ENCODE measurements at places on chromosomes 13 and 19.

GRCh38 chr19:4365791-4366665 lies 22.7 kb downstream of the MPND start:
- ATAC-seq: no peak

GRCh38 chr13:57724486-57725272 lies 93.1 kb downstream of the PCDH17 start:
- no peak for ATAC-seq

DNA sequence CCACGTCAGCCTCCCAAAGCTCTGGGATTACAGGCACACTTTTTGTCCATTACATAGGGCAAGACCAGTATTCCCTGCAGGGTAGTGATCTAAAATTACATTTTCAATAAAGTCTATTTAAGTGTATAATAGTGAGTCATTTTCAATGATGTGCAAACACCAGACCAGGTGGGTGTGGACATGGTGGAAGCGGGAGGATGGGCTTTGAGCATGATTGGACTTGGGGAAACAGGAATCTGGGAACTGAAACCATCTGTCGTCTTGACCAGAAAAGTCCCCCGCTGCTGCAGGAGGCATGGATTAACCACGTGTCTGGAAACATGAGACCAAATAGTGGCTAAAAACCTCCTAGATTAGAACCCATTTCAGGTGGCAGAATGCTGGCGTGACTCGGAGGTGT lies 4.9 kb downstream of the FXYD3 start:
- ATAC-seq: no peak

DNA sequence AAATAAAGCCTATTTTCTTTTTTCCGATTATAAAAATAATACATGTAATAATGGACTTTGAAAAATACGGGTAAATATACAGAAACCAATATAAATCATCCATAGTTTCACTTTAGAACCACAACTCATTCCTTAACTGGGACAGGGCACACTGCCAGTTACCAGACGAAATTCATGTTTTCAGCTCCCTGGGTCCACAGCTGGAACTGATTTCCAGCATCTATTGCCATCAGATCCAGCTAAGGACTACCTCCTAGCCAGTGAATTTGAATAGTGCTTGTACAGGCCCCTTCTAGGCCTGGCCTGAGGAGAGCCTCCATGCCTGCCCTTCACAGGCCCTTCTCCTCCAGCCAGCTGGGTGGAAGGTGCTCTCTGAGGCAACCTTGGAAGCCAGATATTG lies 30.0 kb upstream of the ATP12A start:
- ATAC-seq: no peak

DNA sequence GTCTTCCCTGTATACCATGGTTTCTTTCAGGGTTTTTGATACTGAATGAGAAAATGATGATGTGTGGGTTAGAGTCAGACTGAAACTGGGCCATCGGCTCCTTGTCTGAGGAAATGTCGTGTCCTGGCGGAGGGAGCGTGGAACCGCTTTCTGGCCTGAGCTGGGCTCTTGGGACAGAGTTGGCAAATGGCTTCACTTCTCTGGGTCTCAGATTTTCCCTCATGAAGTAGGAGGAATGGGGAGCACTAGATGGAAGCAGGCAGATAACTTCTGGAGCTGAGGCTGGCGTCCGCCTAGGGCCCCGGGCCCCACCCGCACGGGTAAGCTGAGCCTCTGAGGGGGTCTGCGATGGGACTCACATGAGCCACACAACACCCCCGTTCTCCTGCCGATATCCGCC lies 133.3 kb upstream of the WASF3 start:
- no peak for ATAC-seq

DNA sequence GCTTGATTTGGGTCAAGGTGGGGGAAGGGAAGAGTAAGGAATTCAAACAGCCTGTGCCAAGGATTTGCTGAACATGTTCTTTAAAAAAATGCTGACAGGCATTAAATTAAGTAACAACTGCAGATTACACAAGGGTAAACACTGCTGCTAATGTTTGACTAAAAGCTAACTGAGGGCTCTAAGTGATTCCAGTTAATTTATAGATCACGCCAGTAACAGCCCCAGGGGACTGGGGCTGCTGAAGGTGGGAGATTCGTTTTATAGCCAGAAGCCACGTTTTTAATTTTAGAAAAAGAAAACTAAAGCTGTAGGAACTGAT lies 321.7 kb downstream of the DLEU7 start:
- ATAC-seq: no peak

- no peak for ATAC-seq
Measured at GRCh38 chr19:7679771-7680605, 645 bp upstream of the TRAPPC5 start.

DNA sequence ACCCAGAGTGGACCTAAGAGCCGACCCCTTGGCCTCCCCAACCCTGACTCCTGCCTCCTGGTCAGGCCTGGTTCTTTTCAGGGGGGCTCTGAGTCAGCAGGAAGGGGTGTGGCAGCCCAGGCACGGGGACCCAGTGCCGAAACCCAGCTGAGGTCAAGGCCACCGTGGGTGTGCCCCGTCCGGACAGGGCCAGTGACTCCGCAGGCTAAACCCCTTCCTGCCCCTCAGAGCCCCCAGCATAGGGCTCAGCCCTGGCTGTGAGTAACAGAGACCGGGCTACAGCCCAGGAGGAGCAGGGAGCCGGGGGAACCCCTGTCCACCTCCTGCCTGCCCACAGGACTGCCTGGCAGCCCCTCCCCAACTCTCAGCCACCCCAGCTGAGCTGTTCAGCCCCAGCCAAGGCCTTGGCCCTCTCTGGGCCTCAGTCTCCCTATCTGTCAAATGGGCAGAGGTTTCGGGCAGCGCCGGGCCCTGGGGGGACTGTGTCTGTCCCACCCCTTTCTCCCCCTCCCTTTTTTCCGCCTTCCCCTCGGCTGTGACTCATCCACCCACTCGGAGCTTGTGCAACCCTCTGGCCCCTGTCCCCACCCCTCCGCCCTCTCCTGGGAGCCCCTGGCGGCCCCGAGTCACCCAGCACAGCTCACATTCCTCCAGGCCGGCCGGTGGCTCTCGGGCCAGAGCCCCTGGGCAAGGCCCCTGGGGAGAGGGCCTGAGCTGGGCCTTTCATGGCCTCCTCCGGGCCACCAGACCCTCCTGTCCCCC lies 8.6 kb downstream of the ZBTB7A start:
- peak; percentile 55 for ATAC-seq

GRCh38 chr13:70792121-70792520 lies 683.9 kb upstream of the KLHL1 start:
- no peak for ATAC-seq

GRCh38 chr13:98014766-98015165 lies 61.3 kb downstream of the IPO5 start:
- ATAC-seq: no peak

- peak; percentile 39 for ATAC-seq
Measured at GRCh38 chr19:55585658-55586339, 5.2 kb upstream of the ZNF579 start.

- no peak for ATAC-seq
Measured at GRCh38 chr19:1312767-1313694, 27.4 kb downstream of the EFNA2 start.

- ATAC-seq: no peak
Measured at GRCh38 chr13:50731400-50731799, 112.1 kb downstream of the DLEU7 start.

DNA sequence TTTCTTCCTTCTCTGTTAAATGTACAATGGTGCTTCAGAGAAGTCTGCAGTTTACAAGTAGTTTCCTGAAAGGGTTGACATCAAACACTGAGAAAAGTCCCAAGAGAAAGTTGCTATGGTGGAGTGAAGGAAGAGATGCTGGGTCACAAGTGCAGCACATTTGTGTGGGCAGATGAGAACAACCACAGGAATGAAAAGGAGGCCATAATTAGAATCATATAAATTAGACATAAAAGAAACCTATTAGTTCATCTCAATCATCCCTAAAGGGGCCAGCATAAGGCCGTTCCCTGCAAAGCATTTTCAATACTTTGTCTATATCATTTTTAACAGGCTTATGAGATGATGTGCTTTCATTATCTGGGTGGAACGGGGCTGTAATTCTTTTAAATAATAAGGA lies 359.2 kb downstream of the IRS2 start:
- no peak for ATAC-seq

DNA sequence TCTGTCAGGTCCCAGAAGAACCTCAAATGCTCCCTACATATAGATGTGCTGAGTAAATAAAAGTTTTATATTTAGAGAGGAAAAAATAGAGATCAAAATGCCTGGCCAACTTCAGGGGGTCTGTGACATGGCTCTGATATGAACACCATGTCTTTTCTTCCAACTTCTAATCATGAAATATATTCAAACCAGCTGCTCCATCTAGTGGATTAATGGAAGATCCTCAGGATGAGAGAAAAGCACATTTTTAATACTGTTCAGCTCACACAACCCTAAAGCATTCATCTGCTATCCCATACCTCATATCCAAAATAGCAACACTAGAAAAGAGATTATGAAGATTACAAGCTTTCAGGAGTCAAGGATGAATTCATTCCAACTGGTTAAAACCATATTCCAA lies 56.0 kb upstream of the DOCK9 start:
- no peak for ATAC-seq

GRCh38 chr19:33192010-33192409 lies 2.1 kb upstream of the LRP3 start:
- ATAC-seq: no peak

- no peak for ATAC-seq
Measured at GRCh38 chr13:104625201-104625600, 1559.0 kb upstream of the SLC10A2 start.

DNA sequence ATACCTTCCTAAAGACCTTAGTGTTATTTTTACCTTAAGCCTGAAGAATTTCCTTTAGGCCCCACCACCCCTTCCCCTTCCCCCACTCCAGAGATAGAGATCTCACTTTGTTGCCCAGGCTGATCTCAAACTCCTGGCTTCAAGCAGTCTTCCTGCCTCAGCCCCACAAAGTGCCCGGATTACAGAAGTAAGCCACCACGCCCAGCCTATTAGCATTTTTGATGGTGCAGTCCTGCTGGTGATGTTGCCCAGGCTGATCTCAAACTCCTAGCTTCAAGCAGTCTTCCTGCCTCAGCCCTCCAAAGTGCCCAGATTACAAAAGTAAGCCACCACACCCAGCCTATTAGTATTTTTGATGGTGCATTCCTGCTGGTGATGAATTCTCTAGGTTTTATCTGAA lies 22.0 kb downstream of the ZNF567 start:
- no peak for ATAC-seq

GRCh38 chr13:19601749-19602725 lies 31.4 kb upstream of the MPHOSPH8 start:
- ATAC-seq: peak; percentile 87

All from activated CD4-positive, CD25-positive, alpha-beta regulatory T cell treated with anti-CD3 and anti-CD28 coated beads, Interleukin-2, amount 50 U/mL, for 24 hours (primary cell).